ENCODE measurements at places on chromosomes 1 and 21.
A peak's percentile ranks its signal among the peaks of the same experiment; 100 is the strongest.

- no peak for DNase-seq
Observed at GRCh38 chr1:187336441-187337168, 507.9 kb downstream of the PLA2G4A start.

DNA sequence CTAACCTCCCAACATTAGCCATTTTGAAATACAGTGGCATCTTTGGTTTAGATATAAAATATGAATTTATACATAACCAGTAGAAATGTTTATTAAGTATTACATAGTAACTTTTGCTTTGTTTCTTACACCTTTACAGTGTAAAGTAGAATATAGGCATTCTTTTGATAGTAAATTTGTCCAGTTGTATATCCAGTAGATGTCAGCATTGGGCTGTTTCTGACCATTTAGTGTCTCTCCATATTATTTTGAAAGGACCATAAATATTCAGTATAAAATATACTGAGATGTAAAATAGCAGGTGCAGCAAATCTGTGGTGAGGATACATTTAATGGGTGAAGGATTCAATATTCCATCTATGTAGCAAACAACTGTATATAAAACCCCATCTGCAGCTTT, 115.8 kb upstream of the ZRANB2 start:
- DNase-seq, result peak; percentile 3

GRCh38 chr1:8094481-8095241, 68.6 kb upstream of the ERRFI1 start:
- DNase-seq, result peak; percentile 92

DNA sequence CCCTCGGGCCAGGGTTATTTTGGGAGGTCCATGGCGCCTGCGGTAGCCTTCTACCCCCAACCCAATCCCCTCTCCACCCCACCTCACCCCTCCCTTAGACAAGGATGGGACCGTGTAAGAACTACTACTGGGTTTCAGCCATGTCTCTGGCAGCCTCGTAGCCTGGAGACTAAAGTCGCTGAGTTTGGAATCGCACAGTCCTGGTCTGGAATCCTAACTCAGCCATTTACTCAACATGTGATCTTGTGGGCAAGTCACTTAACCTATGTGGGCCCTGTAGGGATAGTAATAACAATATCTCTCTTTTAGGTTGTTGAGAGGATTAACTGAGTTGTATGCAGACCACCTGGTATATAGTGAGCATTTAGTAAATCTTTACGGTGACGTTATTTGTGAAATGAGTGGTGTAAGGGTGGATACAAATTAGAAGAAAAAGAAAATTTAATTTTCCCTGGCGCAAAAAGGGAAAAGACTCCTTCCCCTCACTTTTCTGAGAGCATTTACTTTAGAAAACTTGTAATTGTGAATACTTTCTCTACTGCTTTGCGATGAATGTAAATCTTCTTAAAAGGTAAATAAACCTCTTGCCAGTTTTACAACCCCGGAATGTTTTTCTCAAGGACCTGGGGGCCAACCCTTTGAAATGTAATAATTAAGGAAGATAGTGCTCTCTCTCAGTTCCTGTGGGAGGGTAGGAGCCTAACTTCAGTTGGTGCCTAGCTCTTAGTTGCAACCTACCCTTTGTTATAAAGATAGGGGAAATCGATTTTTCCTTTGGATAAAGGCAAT, 615 bp upstream of the MRPS15 start:
- no peak for DNase-seq

GRCh38 chr1:74323937-74324473, 88.8 kb downstream of the TNNI3K start:
- no peak for DNase-seq

DNA sequence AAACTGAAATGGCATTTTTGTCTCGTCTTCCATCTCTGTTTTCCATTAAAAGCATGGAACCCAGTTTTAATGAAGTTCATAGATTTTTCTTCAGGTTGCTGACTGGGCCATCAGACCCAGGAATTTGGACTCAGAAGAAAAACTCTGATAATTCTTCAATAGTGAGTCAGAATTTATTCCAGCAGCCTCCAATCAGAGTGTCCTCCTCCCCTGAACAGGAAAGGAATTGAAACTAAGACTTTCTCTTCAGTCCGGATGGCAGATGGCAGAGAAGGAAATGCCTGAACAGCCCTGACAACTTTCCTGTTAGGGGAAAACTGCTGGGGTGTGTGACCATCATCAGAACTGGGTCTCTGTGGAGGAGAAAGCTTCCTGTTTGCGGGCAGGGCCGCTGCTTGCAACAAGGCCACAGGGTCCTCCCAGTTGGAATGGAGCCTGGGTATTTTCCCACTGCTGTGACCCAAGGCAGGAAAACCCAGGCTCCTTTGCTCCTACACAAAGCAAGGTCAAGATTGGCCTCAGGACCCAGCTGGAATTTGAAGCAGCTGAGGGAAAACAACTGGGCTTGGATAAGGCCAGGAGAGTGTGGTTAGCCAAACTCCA, 20.7 kb downstream of the CD34 start:
- DNase-seq, result peak; percentile 80

DNA sequence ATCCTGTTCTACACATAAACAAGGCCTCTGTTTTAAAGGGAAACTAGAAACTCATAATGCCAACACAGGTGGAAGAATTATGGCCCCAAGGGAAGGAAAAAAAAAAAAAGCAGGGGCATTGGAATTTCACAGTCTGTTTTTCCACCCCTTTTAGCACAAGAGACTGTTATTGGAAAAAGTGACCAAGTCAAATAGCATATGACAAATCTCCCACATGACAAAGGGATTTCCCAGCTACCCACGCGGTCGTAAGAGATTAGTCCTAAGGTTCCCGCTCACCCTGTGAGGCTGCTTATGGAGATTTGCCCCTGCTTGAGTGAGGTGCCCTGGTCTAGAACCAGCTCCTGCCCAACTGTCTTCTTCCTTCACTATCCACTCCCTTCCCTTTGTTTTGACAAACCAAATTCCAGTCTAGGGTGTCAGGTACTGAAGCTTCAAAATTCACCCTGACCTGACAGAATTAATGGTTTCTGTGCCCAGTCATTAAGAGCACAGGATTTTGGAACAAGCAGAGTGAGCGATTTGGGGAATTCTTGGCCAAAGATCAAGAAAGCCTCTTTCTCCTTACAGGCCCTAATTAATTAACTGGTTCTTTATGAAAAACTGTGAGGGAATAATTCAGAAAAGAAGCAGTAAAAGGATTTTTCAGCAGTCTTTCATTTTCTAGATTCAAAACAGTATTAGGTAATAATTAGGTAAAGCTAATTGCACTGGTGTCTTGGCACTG, 107.3 kb downstream of the NMNAT2 start:
- peak; percentile 7 for DNase-seq

- DNase-seq, result no peak
Observed at GRCh38 chr1:230698130-230698529, 15.8 kb downstream of the AGT start.

DNA sequence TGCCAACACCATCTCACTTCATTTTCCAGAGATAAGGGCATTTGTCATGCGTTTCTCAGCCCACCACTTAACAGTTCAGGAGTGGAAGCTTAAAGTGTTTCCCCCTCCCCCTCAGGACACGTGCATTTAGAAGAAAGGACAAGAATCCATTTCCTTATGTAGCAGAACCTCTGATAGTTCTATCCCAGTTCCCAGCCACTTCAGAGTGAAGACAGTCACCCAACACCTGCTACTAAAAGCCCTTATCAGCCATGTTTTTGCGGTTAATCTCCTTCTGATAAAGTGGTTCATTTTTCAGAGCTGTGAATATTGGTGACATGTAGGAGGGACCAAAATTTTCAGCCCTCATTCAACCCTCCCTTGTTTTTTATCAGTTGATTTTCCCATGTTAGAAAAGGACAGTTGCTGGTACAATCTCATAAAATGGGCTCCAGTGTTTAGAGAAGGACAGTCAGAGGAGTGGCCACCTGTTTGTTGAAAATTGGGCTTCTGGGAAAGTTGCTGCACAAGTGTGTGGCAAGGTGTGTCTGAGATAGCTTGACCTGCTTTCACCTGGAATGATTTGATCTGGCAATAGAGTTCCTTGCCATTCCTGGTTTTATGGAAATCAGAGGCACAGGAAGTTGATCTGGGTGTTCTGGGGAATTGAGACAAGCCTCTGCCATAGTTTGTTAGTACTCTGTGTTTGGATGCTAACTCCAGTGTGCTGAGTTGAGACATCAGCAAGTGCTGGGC, 114.0 kb downstream of the PPP1R12B start:
- DNase-seq, result no peak

- DNase-seq, result no peak
Observed at GRCh38 chr1:25113086-25113485, 119.2 kb downstream of the SYF2 start.

DNA sequence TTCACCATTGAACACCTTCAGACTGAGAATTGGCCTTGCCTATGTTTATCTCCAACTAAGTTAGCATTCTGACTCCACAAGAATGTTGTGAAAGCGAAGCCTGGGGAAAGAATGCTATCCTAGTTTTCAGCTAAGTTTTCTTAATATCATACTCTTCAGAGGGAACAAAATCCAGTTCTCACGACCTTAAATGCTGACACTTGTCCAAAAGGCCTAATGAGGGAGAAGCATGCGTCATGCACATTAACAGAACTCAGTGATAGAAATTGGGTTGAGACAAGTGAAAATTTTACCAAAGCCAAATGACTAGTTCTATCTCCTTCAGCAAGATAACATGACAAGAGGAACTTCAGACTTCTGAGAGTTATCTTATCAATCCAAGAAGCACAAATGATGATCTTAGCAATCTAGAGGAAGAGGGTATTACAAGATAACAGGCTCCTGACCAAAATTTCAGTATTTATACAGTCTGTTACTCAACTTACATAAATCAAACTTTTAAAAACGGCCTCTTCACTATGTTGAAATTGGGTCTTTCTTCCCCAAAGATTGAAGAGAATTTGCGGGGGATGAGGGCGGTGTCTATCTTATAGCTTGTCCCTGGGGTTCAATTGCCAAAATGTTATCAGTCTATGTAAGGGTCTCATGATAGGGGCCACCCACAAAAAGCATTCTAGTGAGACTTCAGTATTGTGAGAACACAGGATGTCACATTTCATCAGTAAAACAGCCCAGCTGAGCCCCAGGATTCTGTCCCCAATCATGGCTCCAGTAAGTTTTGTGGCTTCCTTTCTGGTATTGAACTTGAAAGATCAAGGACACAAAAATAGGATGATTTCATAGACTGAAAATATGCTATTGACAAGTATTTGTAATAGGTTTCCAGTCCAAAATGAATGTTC, 26.5 kb upstream of the SLC45A3 start:
- DNase-seq, result no peak

- DNase-seq, result no peak
Observed at GRCh38 chr21:34065027-34065426, 8.4 kb upstream of the MRPS6 start.

DNA sequence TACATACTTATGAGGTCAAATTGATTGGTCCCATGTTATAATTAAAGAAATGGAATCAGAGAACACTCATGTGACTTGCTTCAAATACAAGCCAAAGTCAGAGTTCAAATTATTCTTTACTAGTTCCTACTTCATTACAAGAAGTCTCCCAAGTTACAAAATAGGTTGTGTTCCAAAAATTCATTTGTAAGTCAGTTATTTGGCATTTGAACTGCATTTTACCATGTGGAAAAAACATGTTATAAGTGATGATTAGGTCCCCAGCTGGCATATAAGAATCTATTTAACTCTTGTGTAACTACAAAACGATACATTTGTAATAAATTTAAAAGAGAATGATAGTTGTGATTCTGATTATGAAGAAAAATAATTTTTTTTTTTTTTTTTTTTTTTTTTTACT, 124.1 kb downstream of the DISP1 start:
- no peak for DNase-seq

Data from brain microvascular endothelial cell (primary cell).